ENCODE measurements at places on chromosomes 5 and 9. TPM values are rescaled to one million over a fixed set of nuclear protein-coding genes. Genes with fewer than 3 reads are reported as not detected.

GRCh38 chr5:99586878-99587277, 658.1 kb upstream of the CHD1 start:
- no peak for ATAC-seq
- no peaks in the 10 kb centered on the region for H3K4me1 ChIP-seq
- no peaks in the 10 kb centered on the region for H3K36me3 ChIP-seq
- H3K27ac ChIP-seq = no peak overlapping the region

DNA sequence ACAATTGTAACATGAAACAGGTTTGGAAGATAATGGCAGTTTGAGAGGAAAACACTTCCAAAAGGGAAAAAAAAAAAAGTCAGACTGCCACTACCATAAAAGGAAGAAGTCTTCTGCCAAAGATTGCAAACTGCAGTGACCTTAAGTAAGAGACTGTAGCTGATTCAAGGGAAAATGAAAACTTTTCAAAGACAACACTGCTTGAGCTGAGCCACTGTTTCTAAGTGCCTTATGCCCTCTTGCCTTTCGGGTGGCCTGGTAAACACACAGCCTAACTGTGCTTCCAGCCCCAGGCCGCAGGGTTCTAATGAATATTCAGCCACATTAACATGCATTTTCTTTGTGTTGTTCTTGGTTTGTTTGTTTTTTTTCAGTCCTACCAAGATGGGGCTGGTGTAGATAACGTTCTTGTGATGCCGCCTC, 354.6 kb downstream of the BNC2 start:
- ATAC-seq = peak; percentile 20
- no peaks in the 10 kb centered on the region for H3K27me3 ChIP-seq
- peaks cover 16% of the 10 kb centered on the region for H3K4me1 ChIP-seq

GRCh38 chr5:66810848-66811261, 214.7 kb downstream of the MAST4 start:
- ATAC-seq = no peak
- H3K36me3 ChIP-seq = no peaks in the 10 kb centered on the region
- no peak overlapping the region for H3K27ac ChIP-seq
- H3K4me3 ChIP-seq = no peak overlapping the region

DNA sequence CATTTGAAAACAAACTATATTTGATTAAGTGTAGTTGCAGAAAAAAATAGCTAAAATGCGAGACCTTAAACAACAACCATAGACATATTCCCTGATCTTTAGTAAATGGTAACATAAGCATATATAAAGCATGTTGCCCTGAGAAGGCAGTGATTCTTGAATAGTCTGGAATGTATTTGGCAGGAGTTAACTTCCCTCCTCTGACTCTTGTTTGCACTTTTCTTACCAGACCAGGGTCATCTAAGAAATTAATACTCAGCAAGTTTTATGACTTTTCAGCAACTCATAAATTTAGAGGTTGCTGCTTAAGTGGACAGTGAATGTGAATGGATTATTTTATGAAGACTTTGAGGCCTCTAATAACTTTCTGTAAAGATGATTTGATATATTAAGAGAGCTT, 55.3 kb upstream of the NUDT12 start:
- ATAC-seq = no peak
- H3K27ac ChIP-seq = no peak overlapping the region
- no peaks in the 10 kb centered on the region for H3K27me3 ChIP-seq
- H3K4me3 ChIP-seq = no peak overlapping the region

GRCh38 chr5:91126448-91126847, 256.7 kb downstream of the ARRDC3 start:
- H3K27me3 ChIP-seq = no peaks in the 10 kb centered on the region
- H3K27ac ChIP-seq = no peak overlapping the region
- H3K4me3 ChIP-seq = no peak overlapping the region
- peaks cover 33% of the 10 kb centered on the region for H3K4me1 ChIP-seq
- peak; percentile 66 for ATAC-seq

GRCh38 chr5:96312383-96312782, 120.7 kb downstream of the PCSK1 start:
- no peak for ATAC-seq
- H3K4me3 ChIP-seq = no peak overlapping the region
- H3K27ac ChIP-seq = no peak overlapping the region
- H3K36me3 ChIP-seq = no peaks in the 10 kb centered on the region
- no peaks in the 10 kb centered on the region for H3K27me3 ChIP-seq

- no peaks in the 10 kb centered on the region for H3K27me3 ChIP-seq
- H3K27ac ChIP-seq = no peak overlapping the region
- no peak for ATAC-seq
- no peak overlapping the region for H3K4me3 ChIP-seq
Measured at GRCh38 chr5:95969651-95970358, 8.2 kb upstream of the ELL2 start.

- ATAC-seq = no peak
- no peaks in the 10 kb centered on the region for H3K27me3 ChIP-seq
- no peaks in the 10 kb centered on the region for H3K4me1 ChIP-seq
- H3K27ac ChIP-seq = no peak overlapping the region
- H3K4me3 ChIP-seq = no peak overlapping the region
Measured at GRCh38 chr9:69347607-69348006, 22.6 kb downstream of the ENTREP1 start.

The SPAAR gene
- 5.5 TPM for total RNA-seq
